ENCODE measurements at places on chromosomes 2 and 18.
A peak's percentile ranks its signal among the peaks of the same experiment; 100 is the strongest.

DNA sequence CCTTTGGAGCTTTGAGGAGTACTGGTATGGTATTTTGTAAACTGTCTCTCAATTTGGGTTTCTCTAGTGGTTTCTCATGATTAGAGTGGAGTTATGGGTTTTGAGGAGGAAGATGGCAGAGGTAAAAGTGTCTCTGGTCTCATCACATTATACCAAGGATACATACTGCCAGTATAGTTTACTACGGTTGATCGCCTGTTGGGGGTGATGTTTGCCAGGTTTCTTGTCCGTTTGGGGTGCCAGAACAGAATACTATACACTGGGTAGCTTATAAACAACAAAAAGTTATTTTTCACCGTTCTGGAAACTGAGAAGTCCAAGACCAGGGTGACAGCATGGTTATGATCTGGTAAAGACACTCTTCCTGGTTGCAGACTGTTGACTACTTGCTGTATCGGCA lies 293.7 kb downstream of the NYAP2 start:
- peak; percentile 16 for DNase-seq

DNA sequence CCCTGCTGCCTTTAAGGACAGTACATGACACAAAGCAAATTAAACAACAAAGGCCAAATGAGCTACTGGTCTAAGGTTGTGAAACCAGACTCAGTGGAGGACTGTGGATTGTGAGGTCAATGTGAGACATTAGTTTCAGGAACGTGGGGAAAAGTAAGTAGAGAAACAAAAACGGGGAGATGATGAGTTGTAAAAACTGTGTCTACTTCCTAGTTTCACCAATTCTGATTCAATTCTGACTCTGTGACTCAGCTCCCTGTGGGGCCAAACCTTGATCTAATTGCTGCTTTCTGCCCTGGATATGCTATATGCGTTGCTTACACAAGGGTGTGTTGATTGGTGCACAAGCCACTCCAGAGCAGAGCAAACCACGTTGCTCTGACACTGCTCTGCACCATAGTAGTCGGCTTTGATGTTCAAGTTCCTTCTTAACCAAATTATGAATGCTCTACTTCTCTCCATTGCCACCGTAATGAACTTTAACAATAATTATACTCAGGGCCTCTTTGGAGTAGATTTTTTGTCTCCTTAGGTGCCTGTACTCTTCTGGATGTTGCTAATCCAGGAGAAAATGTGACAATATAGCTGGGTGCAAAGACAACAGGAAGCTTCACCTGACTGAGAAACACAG lies 1640.1 kb upstream of the CELF4 start:
- DNase-seq = no peak

DNA sequence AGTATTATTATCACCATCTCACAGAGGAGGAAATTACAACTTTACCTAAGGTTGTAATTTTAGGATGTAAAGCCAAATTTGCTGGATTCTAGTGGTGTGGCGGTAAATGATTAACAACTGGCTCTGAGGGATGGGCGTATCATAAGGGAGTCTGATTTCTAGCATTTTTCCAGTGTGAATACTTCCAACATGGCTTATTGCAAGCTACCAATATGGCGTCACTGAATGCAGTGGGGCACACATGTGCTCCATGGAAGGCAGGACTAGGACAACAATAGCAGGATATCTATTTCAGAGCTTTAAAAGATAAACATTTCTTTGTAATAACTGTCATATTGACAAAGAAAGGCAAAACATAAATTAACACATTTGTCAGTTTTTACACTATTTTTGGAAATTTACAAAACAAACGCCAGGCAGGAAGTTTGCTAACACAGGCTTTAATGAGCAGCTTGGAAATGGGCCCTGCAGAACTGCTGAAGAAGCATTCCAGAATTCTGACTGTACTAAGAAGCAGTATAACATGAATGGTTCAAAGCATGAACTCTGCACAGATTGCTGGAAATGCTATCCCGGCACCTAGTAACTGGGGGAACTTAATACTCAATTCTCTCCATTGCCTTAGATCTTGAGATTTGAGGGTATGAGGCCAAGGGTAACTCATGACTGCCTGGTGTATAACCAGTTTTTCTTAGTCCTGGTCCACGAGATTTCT lies 439.3 kb upstream of the MAP2 start:
- no peak for DNase-seq

DNA sequence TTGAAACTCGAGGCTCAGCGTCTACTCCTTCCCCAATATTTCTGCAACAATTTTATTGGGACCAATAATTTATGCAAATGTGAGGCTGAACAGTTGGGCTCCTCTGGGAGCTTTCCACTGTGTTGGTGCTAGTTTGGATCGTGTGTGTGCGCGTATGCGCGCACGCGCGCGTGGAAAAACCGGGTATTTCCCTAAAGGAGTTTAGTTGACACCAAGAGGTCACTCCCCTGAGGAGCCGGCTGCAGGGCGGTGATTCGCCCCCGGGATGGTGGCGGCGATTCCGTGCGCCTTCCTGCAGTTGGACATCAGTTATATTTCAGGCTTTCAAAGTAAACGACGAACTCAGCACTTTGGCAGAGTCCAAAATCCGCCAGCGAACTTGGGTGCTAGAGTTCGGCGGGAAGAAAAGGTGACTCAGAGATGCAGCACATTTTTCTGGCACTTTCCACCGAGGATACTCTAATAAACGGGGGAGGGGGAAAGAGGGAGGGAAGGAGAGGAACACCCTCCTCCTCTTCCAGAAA lies 186.5 kb upstream of the FANCL start:
- peak; percentile 56 for DNase-seq

DNA sequence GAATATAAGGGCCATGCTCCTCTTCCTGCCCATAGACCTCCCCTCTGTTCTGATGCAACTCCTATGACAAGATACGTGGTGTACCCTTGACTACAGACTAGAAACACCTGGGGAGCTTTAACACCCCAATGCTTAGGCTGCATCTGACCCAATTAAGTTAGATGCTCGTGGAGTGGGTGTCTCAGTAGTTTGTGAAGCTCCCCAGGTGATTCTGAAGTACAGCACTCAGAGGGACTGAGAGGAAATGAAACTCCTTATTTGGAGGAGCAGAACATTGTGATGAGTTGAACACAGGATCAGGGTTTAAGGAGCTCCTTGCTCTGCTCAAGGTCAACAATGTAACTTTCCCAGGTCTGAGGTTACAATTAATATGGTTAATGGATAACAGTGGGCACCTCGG lies 80.3 kb upstream of the TTC39C start:
- no peak for DNase-seq

GRCh38 chr2:159832858-159833257 lies 34.9 kb upstream of the CD302 start:
- DNase-seq = no peak

- no peak for DNase-seq
Measured at GRCh38 chr2:54556621-54557121, 100.5 kb downstream of the SPTBN1 start.

DNA sequence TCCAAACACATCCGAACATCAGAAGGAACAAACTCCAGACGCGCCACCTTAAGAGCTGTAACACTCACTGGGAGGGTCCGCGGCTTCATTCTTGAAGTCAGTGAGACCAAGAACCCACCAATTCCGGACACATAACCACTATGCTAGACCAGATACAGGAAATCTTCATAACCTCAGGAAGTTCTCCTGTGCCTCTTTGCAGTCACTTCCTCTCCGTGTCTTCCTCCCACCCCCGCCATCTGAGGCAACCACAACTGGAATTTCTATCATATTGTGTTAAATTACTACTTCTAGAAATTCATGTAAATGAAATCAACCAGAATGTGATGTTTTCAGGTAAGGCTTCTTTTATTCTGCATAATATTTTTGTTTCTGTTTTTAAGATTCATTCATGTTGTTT lies 631.0 kb upstream of the NXPH2 start:
- DNase-seq = no peak

GRCh38 chr2:128362176-128362888 lies 43.7 kb upstream of the HS6ST1 start:
- DNase-seq = peak; percentile 5

- DNase-seq = no peak
Measured at GRCh38 chr2:179511105-179511789, 246.6 kb upstream of the SESTD1 start.

GRCh38 chr18:76524477-76524876 lies 29.4 kb upstream of the ZNF516 start:
- DNase-seq = no peak

GRCh38 chr2:102438578-102438977 lies 15.6 kb downstream of the IL18RAP start:
- DNase-seq = no peak

- DNase-seq = peak; percentile 59
Measured at GRCh38 chr2:151410485-151410834, 758 bp downstream of the RIF1 start.

- peak; percentile 35 for DNase-seq
Measured at GRCh38 chr18:35376393-35376741, 770 bp downstream of the ZNF396 start.

DNA sequence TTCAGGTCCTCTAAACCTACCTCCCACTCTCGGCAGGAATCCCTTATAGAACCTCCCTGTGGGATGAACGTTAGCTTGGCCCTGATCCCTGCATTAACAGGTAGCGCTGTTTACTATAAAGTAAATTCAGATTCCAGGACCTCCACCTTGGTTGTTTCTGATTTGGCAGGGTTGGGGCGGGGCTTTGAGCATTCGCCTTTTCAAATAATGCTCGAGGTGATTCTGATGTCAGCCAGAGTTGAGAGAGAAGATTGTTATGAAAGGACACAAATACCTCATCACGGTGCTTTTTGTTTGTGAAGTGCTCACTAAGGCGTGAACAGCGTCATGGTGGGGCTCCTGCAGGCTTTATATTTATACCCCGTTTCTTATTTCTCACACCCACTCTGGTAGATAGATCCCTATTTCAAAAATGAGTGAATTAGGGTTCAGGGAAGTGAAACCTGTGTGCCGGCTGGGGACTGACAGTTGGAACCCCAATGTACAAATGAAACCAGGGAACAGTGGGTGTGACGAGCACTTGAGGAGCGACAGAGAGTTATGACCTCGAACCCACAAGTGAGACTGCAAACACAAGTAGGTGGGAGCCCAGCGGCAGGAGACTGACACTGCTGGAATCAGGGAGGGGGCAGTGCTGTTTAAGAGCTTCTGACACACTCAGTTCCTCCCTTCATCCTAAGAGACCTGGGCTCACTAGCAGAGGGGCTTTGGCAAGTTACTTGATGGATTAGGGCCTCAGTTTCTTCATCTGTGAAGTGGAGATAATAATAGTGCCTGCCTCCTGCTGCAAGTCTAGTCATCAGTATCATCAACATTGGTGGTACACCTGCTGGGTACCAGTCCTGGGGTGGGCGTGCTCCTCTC lies 14.2 kb upstream of the CXCR4 start:
- no peak for DNase-seq

DNA sequence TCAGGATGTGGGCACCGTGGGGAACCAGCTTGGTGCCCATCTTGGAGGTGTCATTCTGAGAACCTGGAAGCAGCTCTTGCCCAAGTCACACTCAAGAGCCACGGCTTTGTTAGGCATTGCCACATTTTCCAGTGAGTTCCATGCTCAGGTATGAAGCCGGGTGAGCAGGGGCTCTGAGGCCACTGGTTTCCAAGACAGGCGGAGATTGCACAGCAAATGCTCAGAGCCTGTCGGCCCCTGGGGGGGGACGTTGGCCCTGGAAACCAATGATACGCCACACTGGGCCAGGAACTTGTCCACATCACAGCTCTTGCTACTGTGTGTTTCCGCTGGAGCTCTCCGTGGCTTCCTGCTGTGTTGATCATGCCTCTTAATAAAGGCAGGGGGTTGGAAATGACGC lies 52.5 kb upstream of the SALL3 start:
- DNase-seq = no peak

DNA sequence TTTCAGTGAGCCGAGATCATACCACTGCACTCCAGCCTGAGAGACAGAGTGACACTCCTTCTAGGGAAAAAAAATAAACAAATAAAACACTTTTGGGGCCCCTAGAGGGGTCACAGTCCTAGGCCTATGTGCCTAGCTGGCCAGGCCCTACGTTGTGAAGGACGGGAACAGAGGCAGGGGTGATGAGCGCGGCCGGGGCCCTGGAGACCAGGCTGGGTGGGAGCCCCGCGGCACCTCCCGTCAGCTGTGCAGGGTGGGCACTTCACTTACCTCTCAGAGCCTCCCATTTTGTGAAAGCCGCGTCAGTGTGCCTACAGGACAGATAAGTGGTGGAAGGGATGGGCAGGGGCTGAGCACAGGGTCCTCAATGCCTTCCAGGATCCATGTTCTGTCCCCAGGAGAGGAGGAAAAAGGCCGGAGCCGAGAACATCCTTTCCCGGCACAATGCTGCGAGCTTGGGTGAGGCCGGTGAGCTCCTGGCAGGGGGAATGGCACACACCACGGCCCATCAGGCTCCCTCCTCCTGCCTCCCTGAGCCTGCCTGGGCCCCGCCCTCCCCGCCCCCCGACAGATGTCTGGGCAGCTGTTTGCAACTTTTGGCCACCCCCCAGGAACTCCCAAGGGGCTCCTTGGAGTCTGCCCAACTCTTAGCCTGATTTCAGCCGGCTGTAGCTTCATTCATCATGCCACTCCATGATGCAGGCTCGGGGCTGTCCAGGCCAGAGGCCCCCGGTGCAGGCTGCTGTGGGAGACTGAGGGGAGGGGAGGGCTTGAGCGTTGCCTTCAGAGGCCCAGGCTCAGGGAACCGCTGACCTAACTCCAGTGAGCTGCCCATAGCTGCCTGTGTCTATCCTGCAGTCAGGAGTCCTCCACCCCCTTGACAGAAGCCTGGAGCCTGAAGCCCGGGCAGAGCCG lies 196.5 kb downstream of the TFCP2L1 start:
- no peak for DNase-seq

GRCh38 chr2:178397002-178397605 lies 53.9 kb downstream of the PRKRA start:
- DNase-seq = no peak

DNA sequence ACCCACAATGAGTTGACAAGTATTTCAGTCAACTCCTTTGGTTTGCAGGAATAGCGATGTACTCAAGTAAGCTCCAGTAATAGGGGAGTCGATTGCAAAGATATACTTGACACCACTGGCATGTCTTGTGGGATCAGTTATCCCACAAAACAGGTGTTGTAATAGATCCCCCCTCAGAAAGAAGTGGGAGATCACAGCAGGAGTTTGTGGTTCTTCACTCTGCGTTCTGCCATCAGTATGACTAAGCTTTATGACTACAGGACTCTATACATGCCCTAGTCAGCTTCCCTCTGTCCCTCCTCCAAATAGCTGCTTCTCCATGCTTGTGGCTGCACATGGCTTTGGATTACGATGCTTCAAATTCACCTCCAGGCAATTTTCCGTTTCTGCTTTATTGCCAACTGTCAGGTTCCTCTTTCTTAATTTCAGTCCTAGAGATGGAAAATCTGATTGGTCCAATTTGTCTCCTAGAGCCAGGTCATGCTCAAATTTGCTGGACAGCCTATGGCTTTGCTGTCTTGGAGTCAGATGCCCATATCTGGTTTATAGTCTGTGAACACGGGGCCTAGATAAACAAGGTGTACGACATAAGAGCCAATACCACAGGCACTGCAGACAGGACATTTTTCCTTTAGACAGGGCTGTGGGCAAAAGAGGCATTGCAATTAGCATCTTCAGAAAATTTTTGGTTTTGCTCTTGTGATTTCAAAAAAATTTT lies 221.7 kb downstream of the PAX3 start:
- no peak for DNase-seq

GRCh38 chr18:5662586-5663090 lies 118.8 kb upstream of the EPB41L3 start:
- DNase-seq = no peak
